ENCODE measurements at places on chromosomes 4 and X.

GRCh38 chr4:95198961-95199360, 349.8 kb downstream of the UNC5C start:
- DNase-seq: no peak

- DNase-seq: no peak
Measured at GRCh38 chr4:88843067-88843685, 145.5 kb upstream of the NAP1L5 start.

- DNase-seq: no peak
Measured at GRCh38 chrX:67784712-67785111, 240.9 kb downstream of the AR start.

GRCh38 chrX:7294483-7294882, 146.5 kb upstream of the PUDP start:
- DNase-seq: no peak

DNA sequence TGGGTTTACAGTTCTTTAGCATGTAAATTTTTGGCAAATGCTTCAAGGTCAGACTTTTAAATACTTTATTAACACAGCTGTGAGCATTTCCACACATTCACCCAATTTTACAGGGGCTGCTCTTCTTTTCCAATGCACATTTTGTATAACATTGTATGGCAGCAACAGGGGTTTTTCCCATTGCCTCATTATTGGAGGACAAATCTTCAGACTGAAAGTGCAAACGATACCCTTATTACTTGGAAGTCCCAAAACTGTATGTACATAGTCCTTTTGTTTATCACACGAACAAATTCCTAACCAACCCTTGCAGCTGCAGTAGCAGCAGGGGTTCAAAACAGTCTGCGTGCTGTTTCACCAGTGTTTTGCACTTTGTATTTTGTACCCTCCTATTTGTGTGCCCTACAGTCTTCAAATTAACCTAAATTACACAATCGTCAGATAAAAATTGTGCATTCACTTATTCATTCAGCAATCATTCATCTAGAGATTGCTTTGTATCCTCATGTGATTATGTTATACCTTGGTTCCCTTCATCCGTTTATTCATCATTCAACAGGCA, 330.7 kb upstream of the RASGEF1B start:
- DNase-seq: no peak

GRCh38 chrX:78650906-78651437, 8.2 kb downstream of the RTL3 start:
- no peak for DNase-seq

GRCh38 chrX:40056420-40056819, 41.3 kb downstream of the BCOR start:
- DNase-seq: no peak

GRCh38 chr4:56360071-56360470, 27.2 kb downstream of the AASDH start:
- DNase-seq: no peak

DNA sequence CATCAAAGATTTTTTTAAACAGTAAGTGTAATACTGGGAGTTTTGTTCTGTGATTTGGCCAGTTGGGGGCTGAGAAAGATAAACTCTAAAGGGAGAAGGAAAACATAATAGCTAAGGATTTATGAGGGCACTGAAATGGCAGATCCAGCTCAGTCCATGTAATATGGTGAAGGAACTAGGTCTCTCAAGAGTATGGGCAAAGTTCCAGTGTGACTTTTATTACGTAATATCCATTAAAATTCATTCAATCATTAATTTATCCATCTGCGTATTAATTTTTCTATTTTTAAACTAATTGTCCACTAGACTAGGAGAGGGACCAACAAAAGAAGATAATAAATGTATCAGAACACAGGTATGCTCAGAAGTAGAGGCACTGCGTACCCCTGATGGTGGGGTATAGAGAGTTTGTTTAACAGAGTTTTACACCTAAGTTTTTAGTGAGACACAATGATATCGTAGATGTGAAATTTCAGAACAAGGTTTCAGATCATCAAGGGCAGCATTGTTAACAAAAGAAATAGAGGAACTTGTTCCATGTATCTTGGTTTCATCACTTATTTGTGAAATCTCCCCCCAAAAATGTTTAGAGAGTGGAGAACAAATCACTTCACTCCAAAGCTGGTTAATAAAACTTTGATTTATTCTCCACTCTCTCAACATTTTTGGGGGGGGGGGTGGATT, 351.1 kb downstream of the GRXCR1 start:
- no peak for DNase-seq

DNA sequence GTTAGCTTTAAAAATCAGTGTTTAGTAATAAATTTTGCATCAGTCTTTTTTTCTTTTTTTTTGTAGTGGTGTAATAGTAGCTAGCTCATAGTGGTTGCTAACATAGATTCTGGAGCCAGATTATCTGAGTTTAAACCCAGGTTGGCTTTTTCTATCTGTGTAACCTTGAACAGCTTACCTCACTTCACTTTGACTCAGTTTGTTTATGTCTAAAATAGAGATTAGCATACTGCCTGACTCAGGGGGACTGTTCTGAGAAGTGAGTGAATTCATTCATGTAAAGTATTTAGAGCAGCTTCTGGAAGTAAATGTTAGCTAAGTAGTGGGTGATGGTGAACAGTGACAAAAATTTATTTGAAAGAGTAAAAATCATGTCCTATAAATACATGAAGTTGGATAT, 32.9 kb downstream of the CPEB2 start:
- no peak for DNase-seq

DNA sequence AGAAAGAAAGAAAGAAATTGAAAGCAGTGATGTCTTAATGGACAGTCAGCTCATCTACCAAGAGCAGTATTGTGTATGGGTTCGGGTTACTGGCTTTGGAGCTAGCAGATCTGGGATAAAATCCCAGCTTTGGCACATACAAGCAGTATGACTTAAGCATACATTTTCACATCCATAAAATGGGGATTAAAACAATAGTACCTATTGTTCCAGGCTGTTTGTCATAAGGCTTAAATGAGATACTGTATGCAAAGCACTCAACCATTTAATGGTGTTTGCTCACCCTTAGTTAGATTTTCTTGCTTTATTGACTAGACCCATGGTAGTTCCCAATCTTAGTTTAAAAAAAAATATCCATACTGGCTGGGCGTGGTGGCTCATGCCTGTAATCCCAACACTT, 7.8 kb upstream of the TMEM164 start:
- no peak for DNase-seq

GRCh38 chr4:55618546-55619143, 17.5 kb downstream of the NMU start:
- no peak for DNase-seq

GRCh38 chr4:185311113-185311888, 84.4 kb downstream of the LRP2BP start:
- no peak for DNase-seq

- no peak for DNase-seq
Measured at GRCh38 chr4:17018013-17018412, 119.6 kb upstream of the LDB2 start.

GRCh38 chr4:109754093-109754857, 24.4 kb upstream of the PLA2G12A start:
- no peak for DNase-seq

- DNase-seq: no peak
Measured at GRCh38 chr4:58063404-58064160, 953.4 kb upstream of the IGFBP7 start.

DNA sequence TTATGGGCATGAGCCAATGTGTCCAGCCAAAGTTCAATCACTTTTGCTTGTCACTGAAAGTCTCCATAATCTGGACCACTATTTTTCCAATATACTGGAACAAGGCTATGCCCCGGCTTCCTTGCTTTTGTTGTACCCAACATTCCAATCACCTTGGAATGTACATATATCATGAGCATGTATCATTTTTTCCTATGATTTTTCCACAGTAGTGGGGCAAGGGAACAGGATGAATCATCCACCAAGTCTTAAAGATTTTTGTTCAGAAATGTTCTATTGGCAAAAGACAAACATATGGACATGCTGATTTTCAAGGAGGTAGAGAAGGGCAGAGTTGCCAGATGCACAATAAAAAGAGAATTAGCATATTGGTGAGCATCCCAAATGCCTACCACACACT, 548.1 kb upstream of the INTU start:
- DNase-seq: no peak

- no peak for DNase-seq
Measured at GRCh38 chr4:123506011-123506695, 109.6 kb downstream of the SPRY1 start.

DNA sequence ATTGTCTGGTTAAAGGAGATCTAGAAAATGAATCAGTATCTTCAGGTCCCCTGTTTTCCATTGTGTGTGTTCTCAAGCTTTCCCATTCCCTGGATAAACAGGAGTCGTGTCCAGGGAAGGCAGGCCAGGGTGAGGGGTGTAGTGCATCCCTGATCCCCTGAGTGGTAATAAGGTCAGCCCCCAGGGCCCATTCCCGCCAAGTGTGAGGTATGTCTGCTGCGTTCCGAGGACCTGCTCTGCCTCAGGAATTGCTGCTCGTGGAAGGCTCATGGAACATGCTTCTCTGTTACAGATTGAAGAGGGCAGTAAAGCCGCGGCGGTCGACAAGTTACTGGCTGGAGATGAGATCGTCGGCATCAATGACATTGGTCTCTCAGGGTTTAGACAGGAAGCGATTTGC, 87.1 kb downstream of the SHROOM2 start:
- DNase-seq: no peak

DNA sequence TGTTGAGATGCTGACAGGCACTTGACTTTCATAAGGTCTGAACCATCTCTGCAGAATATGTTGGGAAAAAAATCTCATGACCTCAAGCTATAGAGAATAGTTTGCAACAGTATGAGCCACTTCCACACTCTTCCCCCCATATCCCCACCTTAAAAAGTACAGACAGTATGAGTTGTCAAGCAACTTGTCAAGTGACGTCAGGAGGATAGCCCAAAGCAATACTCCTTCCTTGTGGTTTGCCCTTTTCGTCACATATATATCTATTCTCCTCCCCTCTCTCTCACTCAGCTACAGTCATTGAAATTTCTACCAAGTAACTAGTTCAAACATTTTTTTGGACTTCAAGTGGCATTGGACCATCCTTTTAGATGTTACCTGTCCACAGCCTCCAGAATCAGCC, 67.7 kb downstream of the MCF2 start:
- DNase-seq: no peak

DNA sequence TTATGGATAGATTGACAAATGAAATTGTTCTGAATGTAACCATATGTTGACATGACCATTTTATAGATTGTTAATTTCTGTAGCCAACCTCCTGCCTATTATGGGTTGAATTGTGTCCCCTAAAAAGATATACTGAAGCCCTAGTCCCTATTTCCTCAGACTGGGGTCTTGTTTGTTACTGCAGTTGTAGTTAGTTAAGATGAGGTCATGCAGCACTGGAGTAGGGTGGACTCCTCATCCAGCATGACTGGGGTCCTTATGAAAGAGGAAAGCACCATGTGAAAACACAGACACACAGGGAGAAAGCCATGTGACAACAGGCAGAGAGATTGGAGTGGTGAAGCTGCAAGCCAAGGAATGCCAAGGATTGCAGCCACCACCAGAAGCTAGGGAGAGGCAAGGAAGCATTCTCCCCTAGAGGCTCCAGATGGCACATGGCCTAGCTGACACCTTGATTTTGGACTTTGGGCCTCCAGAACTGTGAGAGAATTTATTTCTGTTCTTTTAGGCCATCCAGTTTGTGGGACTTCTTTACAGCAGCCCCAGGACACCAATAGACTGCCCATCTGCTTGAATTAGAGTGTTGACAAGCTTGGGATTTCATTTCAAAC, 14.0 kb downstream of the MTM1 start:
- no peak for DNase-seq

DNA sequence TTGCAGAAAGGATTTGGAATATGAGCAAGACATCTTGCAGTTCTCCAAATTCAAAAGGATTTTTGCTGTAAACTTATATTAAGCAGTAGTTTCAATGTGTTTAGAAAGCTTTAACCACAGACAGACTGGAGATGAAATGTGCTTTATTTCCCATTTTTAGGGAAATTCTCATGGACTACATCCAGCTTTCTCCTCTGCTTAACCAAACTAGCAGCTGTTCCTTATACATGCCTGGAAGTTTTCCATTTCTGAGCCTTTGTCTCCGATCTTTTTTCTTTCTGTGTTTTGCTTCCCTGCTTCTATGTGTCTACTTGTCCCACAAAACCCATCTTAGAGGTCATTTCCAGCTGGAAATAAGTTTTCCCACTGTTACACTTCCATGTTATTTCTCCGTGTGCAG, 41.6 kb downstream of the TMA16 start:
- no peak for DNase-seq

- no peak for DNase-seq
Measured at GRCh38 chr4:40466789-40467188, 131.7 kb downstream of the CHRNA9 start.

DNA sequence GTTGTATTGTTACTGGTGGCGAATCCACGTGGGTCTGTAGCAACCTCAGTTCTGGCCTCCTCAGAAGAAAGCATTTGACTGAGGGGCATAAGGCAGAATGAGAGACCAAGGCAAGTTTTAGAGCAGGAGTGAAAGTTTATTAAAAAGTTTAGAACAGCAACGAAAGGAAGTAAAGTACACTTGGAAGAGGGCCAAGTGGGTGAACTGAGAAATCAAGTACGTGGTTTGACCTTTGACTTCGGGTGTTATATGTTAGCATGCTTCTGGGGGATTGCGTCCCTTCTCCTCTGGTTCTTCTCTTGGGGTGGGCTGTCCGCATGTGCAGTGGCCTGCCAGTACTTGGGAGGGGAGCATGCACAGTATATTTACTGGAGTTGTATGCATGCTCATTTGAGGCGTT, 232.7 kb upstream of the GATB start:
- DNase-seq: no peak

- DNase-seq: no peak
Measured at GRCh38 chrX:53115550-53115874, 21.6 kb downstream of the KANTR start.

DNA sequence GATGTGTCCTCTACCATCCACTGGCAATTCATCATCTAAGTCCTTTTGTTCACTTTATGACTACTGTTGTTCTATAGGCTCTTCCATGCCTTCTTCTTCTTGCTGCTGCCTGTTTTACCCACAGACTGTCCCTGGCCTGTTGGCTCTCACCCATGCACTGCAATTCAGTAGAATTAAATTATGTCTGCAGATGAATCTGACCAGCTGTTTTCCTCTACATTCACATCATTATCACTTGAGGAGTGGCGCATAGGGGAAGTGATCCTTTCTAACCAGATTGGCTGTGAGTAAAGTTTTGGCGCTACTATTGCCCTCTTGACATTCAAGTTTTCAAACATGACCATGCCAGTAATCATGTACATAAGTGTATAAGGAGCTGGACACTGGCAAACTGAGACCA, 91.7 kb downstream of the FRMPD4 start:
- no peak for DNase-seq

GRCh38 chr4:182828360-182829025, 88.7 kb downstream of the DCTD start:
- no peak for DNase-seq

DNA sequence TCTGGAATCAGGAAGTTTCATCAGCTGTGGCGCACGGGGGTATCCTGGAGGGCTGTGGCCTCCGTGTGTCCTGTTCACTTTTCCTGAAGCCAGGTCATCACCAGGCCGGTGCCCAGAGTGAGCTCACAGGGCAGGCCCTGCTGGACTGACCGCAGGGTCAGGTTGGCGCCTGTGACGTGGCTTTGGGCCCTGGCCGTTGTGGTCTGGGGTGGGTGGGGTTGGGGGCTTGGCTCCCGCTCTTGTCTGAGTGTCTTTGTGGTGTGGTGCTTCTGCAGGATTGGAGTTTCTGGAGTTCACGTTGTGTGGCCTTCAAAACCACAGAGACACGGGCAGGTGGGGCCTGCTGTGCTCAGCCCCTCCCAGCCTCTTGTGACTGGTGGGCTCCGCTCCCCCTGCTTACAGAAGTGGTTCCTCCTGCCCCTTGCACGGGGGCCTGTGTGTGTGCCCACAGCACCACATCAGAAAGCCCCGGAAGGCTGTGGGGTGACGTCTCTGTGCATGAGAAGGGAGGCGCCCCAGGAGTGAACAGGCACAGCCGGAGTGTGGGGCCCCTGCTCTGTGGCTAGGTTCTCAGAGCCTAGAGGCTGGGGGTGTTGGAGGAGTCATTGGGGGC, 9.5 kb downstream of the RGS12 start:
- DNase-seq: no peak

Measured in Ammon's horn (tissue), 1 donor.